ENCODE measurements at places on chromosomes 3 and 15.

GRCh38 chr3:10546181-10546624 lies 40.8 kb upstream of the ATP2B2 start:
- H3K27ac ChIP-seq = no peak overlapping the region
- H3K4me1 ChIP-seq = no peaks in the 10 kb centered on the region
- no peak for DNase-seq
- H3K4me3 ChIP-seq = no peak overlapping the region

DNA sequence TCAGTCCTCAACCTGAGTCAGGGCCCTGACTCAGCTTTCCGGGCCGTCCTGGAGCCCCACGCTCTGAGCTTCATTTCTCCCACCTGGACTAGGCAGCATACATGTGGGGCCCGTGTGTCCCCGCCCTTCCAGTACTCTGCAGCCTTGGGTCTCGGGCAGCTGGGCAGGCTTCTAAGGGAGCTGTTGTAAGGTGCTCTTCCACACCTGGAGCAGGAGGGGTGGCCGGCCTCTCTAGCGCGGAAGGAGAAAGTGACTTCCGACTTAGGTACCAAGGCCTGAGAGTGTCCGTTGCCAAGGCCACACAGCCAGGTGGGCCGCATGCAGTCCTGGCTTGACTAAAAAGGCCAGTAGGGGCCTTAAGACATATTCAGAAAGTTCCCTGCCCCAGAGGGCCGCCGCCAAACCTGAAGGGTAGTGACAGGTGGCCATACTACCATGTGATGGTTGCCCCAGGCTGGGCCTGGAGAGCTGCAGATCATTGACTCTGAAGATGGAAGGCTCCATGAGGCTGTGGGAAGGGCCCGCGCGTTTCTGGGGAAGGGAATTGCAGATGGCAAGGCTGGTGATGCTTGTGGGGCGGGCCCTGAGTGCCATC lies 9.4 kb upstream of the SEMA3B start:
- peaks cover 23% of the 10 kb centered on the region for H3K4me1 ChIP-seq
- no peaks in the 10 kb centered on the region for H3K27me3 ChIP-seq
- peaks cover 36% of the 10 kb centered on the region for H3K36me3 ChIP-seq
- H3K4me3 ChIP-seq = no peak overlapping the region

GRCh38 chr3:99134986-99135385 lies 233.5 kb upstream of the DCBLD2 start:
- DNase-seq = no peak
- no peak overlapping the region for H3K4me3 ChIP-seq
- no peaks in the 10 kb centered on the region for H3K27me3 ChIP-seq
- H3K4me1 ChIP-seq = no peaks in the 10 kb centered on the region

DNA sequence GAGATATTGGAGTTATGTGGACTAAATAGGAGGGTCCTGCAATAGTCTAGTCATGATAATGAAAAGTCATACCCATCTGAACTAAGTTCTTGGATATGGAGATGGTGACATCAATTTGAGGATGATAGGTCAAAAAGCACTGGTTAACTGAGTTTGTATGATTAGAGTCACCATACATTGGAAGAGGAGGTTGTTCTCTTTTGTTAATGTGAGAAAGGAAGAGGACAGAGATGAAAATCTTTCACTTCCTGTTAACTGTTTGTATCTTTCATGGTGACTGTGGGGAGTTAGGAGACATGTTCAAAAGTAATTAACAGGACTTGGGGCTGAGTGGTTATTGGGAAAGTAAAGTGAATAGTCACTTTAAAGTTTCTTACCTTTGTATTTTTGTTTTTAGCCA lies 11.1 kb downstream of the TMEM62 start:
- peak; percentile 35 for DNase-seq
- peak overlapping the region; percentile 26 for H3K27ac ChIP-seq
- H3K27me3 ChIP-seq = no peaks in the 10 kb centered on the region
- H3K36me3 ChIP-seq = peaks cover 59% of the 10 kb centered on the region
- peaks cover 17% of the 10 kb centered on the region for H3K4me1 ChIP-seq
- no peak overlapping the region for H3K4me3 ChIP-seq

- H3K4me1 ChIP-seq = peaks cover 11% of the 10 kb centered on the region
- no peak overlapping the region for H3K27ac ChIP-seq
- H3K27me3 ChIP-seq = no peaks in the 10 kb centered on the region
- DNase-seq = no peak
- H3K36me3 ChIP-seq = no peaks in the 10 kb centered on the region
These were observed 73.1 kb downstream of the ATP2B2 start for GRCh38 chr3:10432156-10432845.

DNA sequence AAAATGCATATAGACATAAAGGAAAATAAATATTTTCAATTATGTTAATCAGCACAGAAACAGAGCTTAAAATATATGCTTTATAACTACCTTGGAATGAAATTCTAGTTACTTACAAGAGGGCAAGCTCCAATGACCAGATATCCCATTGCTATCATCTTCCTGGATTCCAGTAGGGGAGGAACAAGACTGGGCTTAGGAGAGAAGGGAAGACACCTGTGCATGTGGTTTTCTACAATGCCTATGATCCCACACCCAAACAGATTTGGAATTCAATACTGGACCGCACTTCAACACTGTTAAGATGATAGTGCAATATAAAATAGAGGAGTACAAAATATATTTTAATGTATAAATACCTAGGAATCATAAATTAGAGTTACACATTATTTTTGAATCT lies 79.6 kb downstream of the ARPP21 start:
- H3K4me3 ChIP-seq = no peak overlapping the region
- no peak for DNase-seq
- no peak overlapping the region for H3K27ac ChIP-seq
- no peaks in the 10 kb centered on the region for H3K4me1 ChIP-seq

DNA sequence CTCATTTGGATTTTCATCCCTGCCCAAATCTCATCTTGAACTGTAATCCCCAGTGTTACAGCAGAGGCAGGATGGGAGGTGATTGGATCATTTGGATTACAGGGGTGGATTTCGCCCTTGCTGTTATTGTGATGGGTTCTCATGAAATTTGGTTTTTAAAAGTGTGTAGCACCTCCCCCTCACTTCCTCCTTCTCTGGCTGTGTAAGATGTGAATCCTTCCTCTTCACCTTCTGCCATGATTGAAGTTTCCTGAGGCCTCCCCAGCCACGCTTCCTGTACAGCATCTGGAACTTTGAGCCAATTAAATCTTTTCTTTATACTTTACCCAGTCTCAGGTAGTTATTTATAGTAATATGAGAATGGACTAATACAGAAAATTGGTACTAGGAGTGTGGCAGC lies 316.8 kb downstream of the PLCL2 start:
- no peak for DNase-seq
- H3K4me3 ChIP-seq = no peak overlapping the region
- H3K27ac ChIP-seq = no peak overlapping the region
- H3K4me1 ChIP-seq = peaks cover 4% of the 10 kb centered on the region
- H3K36me3 ChIP-seq = no peaks in the 10 kb centered on the region

- no peaks in the 10 kb centered on the region for H3K27me3 ChIP-seq
- no peak overlapping the region for H3K27ac ChIP-seq
- no peaks in the 10 kb centered on the region for H3K36me3 ChIP-seq
- DNase-seq = peak; percentile 39
- no peak overlapping the region for H3K4me3 ChIP-seq
- peaks cover 9% of the 10 kb centered on the region for H3K4me1 ChIP-seq
These were observed 16.1 kb downstream of the LRRC2 start for GRCh38 chr3:46549989-46550388.

GRCh38 chr3:72155391-72156064 lies 370.6 kb upstream of the PROK2 start:
- peaks cover 17% of the 10 kb centered on the region for H3K4me1 ChIP-seq
- H3K27me3 ChIP-seq = no peaks in the 10 kb centered on the region
- H3K4me3 ChIP-seq = no peak overlapping the region
- no peak for DNase-seq
- H3K36me3 ChIP-seq = no peaks in the 10 kb centered on the region

GRCh38 chr3:143226678-143227291 lies 107.2 kb downstream of the CHST2 start:
- H3K4me1 ChIP-seq = no peaks in the 10 kb centered on the region
- no peak for DNase-seq
- H3K4me3 ChIP-seq = no peak overlapping the region
- H3K36me3 ChIP-seq = no peaks in the 10 kb centered on the region
- H3K27me3 ChIP-seq = no peaks in the 10 kb centered on the region
- no peak overlapping the region for H3K27ac ChIP-seq

DNA sequence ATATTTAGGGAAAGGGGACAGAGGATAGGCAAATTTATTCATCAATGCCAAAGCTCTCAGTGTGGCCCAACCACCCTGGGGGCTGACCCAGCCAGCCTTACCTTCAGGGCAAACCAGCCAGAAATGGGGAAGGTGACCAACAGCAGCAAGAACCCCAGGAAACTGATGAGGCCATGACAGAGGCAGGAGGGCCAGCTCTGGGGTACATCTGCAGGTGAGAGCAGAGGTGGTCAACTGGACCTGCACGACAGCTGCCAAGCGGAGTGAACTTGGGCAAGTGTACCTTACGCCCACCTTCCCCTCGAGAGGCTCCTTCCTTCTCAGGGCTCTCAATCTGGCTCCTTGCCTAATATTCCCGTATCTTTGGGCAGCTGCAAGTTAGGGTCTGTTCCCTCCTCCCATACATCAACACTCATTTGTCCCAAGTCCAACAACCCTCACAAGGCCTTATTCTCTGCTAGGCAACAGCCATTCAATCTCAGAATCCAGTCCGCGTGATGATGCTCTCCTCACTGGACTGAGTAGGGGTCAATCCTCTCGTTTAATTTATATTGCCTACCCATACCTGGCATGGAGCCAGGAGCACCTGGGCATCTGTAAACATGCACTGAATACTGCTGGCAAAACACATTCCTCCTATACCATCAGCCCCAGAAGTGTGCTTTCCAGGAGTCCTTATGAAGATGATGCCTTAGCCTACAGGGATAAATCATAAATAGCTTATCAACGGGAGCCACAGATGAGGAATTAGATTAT lies 1.7 kb downstream of the STOML1 start:
- no peaks in the 10 kb centered on the region for H3K36me3 ChIP-seq
- no peak for DNase-seq
- peaks cover 52% of the 10 kb centered on the region for H3K4me1 ChIP-seq
- no peak overlapping the region for H3K27ac ChIP-seq
- H3K27me3 ChIP-seq = no peaks in the 10 kb centered on the region

- H3K4me1 ChIP-seq = no peaks in the 10 kb centered on the region
- no peak overlapping the region for H3K27ac ChIP-seq
- no peak overlapping the region for H3K4me3 ChIP-seq
- no peak for DNase-seq
- H3K36me3 ChIP-seq = no peaks in the 10 kb centered on the region
These were observed 28.1 kb downstream of the DCLK3 start for GRCh38 chr3:36736301-36736700.

DNA sequence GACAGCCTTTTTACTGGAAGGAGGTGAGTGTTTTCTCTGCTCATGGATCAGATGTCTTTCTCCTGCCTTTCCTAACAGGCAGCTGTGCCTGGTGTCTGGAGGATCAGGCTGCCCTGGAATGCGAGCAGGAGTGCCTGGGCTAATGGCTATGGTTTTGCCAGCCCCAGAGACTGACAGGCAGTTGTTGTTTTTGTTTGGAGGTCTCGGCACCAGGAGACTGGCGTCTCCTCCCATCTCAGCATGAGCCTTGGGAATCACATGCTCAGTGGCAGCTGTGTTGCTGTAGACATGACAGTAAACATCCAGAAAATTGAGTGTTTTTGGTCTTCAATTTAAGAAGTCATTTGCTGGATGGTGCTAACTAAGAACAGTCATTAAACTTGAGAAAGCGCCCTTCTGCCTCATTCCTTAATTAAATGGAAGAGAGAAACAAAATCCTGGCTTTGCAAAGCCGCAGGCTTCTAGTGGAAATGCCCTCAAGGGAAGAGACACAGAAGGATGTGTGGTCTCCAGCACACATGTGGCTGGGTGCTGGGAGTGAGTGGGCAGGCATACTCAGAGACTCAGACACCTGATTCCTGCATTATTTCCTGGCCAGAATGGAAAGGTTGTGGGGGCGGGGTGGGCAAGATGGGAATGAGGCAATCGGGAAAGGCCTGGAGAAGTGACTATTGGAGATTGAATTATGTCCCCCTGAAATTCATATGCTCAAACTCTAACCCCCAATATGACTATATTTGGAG lies 97.0 kb upstream of the NMNAT3 start:
- no peaks in the 10 kb centered on the region for H3K4me1 ChIP-seq
- no peak overlapping the region for H3K27ac ChIP-seq
- DNase-seq = no peak
- H3K4me3 ChIP-seq = no peak overlapping the region
- no peaks in the 10 kb centered on the region for H3K36me3 ChIP-seq
- no peaks in the 10 kb centered on the region for H3K27me3 ChIP-seq

- no peaks in the 10 kb centered on the region for H3K27me3 ChIP-seq
- H3K4me3 ChIP-seq = no peak overlapping the region
- peaks cover 23% of the 10 kb centered on the region for H3K4me1 ChIP-seq
- DNase-seq = peak; percentile 69
These were observed 25.2 kb downstream of the OXNAD1 start for GRCh38 chr3:16290007-16290826.

GRCh38 chr3:114356525-114356924 lies 62.7 kb downstream of the TIGIT start:
- no peak for DNase-seq
- no peak overlapping the region for H3K4me3 ChIP-seq
- H3K4me1 ChIP-seq = no peaks in the 10 kb centered on the region
- no peaks in the 10 kb centered on the region for H3K27me3 ChIP-seq

DNA sequence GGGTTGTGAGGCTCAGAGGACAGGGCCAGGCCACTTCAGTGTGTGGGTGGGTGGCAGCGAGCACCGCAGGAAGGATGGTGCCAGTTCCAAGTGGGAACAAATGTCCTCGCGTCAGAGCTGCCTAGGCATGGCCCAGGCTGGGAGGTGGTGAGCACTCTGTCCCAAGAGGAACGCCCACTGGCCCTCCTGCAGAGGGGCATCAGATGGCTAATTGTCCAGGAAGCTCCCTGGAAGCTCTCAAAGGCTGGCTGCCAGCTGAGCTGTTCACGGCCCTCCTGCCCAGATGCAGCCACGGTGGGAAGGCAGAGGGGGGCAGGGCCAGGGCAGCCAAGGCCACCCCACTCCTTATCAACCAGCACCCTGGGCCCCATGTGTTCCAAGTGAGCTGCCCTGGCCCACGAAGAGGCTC lies 55.2 kb downstream of the IQSEC1 start:
- no peaks in the 10 kb centered on the region for H3K27me3 ChIP-seq
- peaks cover 83% of the 10 kb centered on the region for H3K4me1 ChIP-seq
- no peak overlapping the region for H3K4me3 ChIP-seq
- H3K27ac ChIP-seq = peak overlapping the region; percentile 97
- H3K36me3 ChIP-seq = no peaks in the 10 kb centered on the region

DNA sequence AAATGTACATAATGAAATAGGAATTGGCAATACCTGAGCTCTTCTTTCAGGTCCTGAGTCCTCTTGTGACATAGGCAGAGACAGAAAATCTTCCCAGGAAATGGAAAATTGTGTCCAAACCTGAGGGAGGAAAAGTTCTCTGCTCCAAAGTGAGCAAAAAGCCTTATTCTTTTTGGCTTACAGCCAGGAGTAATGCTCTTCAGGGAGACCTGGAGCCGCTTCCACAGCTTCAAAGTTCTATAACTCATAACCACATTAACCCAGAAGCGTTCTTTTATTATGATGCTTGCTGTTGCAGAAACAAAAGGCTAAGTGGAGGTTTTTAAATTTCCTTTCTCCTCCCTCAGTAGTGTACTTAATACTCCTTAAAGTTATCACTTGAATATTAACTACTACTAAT lies 633 bp downstream of the IGSF10 start:
- peaks cover 6% of the 10 kb centered on the region for H3K4me1 ChIP-seq
- H3K27ac ChIP-seq = no peak overlapping the region
- no peaks in the 10 kb centered on the region for H3K27me3 ChIP-seq
- H3K4me3 ChIP-seq = no peak overlapping the region
- H3K36me3 ChIP-seq = no peaks in the 10 kb centered on the region
- no peak for DNase-seq
